ENCODE measurements at places on chromosomes 1 and 21.

DNA sequence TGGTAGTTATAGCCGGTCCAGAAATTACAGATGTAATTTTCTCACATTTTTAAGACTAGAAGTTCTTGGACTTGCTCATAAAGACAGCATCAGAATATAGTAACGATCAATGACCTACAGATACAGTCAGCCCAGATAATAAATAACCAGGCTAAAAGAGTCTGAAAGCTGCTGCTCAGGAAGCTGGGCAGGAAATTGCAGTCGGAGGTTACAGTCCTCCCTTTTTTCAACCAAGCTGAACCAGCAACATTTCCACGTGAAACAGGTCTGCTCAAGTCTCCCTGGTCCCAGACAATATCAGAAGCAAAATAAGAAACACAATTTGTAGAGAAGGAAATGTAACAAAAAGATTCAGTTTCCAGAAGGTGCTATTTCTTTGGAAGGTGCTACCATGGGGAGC lies 457.4 kb downstream of the SIPA1L2 start:
- no peak for DNase-seq

DNA sequence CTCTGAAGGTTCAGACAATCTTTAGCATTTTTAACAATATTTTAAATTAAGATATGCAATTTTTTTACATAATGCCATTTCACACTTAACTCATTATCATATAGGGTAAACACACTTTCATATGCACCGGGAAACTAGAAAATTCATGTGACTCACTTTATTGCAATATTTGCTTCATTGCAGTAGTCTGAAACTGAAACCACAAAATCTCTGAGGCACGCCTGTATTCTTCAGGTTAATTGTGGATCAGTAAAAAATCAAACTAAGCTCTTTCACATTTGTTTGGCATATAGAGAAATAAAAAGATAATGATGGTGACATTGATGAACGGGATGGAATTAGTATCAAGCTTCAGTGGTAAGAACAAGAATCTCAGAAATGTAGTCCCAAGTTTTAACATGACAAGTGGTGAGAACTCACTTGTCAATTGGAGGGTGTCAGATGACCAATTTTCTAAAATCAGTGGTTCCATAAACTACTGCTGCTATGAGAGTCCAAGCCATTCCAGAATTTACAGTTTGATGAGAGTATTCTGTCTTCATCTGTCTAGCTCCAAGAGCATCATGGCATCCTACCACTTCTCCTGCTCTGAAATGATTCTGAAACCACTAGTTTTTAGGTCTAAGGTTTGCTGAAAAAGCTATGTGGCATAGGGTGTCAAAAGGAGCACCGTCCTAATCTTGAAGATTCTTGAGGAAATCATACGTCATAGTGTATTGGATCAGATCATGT lies 281.0 kb downstream of the PTPRC start:
- no peak for DNase-seq

DNA sequence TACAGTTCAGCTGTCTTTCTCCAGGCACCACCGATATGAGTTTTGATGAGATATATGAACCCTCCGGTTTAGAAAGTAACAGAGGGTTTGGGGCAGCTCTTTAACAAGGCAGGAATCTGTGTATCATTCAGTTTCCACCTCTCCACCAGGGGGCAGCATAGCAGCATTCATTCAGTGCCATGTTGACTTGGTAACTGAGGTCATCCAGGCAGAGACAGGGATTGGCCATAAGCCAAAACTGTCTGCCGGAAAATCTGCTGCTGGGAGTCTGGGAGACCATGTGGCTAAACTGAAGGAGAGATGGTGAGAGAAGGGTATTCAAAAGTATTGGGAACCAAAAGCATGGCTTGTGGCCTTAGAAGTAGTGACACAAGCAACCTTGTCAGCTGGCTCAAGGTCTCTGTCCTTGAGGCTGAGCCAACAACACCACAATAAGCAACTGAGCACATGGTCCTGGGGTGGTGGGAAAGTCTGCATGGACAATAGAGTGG lies 98.5 kb downstream of the LMX1A start:
- peak; percentile 99 for DNase-seq

- no peak for DNase-seq
These were observed 119.1 kb downstream of the PTPRU start for GRCh38 chr1:29355375-29355774.

DNA sequence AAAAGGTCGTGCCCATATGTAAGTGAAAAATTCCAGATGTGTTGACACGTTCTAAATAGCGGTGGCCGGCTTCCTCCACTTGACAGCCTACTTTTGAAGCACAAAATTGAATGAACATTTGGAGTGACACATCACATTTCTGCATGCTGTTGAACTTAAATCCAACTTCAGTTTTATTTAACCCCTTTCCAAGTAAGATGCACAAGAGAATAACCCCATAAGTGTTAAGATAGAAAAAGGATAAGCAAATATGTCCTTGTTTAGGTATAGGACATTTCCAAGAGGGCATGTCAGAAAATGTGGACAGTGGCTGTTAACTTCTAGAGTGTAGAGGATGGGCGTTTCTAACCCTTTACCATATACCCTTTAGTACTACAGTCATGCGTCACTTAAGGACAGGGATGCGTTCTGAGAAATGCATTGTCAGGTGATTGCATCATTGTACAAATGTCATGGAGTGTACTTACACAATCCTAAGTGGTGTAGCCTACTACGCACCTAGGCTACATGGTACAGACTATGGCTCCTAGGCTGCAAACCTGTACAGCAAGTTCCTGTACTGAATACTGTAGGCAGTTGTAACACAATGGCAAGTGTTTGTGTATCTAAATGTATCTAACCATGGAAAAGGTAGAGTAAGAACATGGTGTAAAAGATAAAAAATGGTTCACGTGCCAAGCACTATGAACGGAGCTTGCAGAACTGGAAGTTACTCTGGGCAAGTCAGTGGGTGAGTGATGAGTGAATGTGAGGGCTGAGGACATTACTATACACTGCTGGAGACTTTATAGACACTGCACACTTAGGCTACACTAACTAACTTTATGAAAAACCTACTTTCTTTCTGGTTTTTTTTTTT lies 9.3 kb upstream of the FAM89A start:
- no peak for DNase-seq

GRCh38 chr1:171081314-171081753 lies 9.4 kb upstream of the FMO3 start:
- peak; percentile 55 for DNase-seq

GRCh38 chr1:150765296-150765976 lies at the start of gene CTSS:
CTSS (minus strand) TSS chr1:150765778; CDS start chr1:150764763, 1,015 bp downstream.
- no peak for DNase-seq

GRCh38 chr1:23720256-23720995 lies 22.8 kb upstream of the ELOA start:
- no peak for DNase-seq

DNA sequence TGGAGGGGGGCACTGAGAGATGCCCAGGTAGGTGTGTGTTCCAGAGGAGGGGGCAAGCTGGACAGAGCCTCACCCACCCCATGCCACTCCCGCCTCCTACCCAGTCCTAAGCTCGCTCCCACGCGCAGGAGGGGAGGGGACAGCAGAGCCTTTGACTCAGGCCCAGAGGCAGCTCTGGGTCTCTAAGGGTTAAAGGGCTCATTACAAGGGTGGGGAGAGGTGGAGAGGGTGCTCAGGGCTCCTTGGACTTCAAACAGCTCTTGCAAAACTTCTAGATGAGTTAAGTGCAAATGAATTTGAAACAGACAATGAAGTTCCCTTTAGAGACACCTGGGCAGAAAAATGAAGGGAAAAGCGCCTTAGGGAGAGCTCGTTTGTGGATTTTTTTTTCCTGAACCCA lies 104.2 kb upstream of the CASZ1 start:
- peak; percentile 77 for DNase-seq

DNA sequence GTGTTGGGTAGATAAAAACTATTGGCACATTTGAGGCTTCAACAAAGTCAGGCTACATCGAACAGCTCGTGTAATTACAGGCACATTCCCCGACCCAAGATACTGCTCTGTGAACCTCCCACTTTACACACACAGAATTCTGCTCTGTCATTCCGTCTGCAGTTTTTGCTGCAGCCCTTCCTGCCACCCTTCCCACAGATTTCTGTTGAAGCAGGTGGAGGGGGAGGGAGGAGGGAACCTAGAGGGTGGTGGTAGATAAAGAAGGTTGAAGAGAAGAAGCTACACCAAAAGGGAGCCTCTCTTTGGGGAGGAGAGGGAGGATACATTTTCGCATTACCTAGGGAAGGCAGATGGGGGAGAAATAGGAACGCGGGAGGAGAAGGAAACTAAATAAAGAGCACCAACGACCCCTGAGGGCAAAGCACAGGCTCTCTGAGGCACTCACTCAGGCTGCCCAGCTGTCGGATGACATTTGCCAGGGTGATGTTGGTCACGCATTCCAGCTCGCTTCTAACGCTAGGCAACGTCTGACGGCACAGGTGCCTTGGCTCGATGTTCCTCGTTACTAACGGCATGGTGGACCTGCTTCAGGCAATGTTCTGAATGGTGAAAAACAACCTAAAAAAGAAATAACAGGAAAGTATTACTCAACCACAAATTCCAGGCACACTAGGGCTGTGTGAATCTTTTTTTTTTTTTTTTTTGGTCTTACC lies 36.0 kb downstream of the GPR3 start:
- no peak for DNase-seq

- DNase-seq = no peak
These were observed 163.8 kb downstream of the COL24A1 start for GRCh38 chr1:85992791-85993190.

DNA sequence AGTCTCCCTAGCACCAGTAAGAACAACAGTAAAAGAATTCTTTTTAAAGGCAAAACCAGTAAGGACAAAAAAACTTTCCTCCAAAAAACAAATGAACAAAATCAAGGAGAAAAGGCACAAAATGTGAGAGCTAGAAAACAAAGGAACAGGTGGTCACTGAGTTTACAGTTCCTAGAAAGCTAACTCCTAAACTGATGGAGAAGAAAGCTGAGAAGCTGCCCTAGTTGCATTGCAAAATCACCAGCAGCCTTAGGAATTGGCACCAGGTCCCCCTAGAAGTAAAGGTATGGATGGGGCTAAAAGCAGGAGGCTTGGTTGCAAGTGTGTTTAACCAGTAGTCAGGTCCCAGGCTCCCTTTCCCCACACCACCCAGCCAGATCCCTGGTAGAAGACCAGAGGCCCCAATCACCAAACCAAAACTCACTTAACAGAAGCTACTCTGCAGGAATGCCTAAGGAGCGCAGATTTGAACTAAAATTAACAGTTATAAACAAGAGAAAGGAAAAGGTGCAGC lies 47.6 kb downstream of the RAB3GAP2 start:
- DNase-seq = no peak

DNA sequence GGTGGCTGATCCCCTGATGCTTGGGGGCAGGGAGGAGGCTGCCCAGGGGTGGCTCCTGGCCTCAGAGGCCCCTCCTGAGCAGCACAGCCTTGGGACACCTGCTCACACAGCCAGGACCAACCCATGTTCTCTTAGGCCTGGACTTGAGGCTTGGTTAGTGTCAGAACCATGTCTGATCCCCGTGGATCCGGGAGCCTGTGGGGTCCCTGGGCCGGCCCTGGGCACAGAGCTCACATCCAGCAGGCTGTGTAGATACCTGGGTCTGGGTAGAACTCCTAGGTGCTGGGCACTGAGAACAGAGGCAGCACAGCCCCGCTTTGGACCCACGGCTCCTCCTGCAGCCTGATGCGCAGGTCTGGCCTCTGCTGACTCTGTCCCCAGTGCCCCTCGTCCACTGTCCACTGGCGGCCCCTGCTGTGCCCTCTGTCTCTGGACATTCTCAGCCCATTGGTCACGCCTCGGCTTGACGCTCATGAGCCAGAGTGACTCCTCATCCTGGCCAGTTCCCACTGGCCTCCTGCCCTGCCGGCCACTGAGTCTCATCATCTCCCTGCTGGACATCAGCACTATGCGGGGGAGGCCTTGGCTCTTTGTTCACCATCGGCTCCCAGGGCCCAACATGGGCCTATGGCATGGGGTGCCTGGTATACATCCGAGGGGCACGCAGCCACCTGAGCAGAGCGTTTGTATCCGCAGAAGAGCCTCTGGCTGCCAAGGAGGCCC lies 70.2 kb downstream of the TRIM11 start:
- no peak for DNase-seq

- no peak for DNase-seq
These were observed 6.9 kb downstream of the DTL start for GRCh38 chr1:212042436-212042835.

GRCh38 chr1:202197653-202198365 lies 4.2 kb downstream of the LGR6 start:
- DNase-seq = no peak

- no peak for DNase-seq
These were observed 36.7 kb upstream of the KIRREL1 start for GRCh38 chr1:157956732-157957131.

DNA sequence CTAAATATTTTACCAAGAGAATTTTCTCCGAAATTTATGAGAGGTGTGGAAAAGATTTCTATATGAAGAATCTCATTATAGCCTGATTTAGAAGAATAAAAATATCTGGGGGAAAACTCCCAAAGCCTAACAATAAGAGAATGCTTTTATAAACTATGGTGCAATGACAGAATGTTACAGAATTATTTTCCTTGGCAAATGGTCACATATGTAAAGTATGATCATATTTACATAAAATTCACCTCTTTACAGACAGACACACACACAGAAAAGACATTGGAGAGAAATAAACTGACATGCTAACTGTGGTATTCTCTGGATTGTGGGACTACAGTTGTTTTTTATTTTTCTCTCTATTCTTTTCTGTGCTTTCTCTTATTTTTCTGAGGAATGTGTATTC lies 226.3 kb upstream of the USP24 start:
- DNase-seq = no peak

- no peak for DNase-seq
These were observed 19.0 kb downstream of the FAM163A start for GRCh38 chr1:179761846-179762640.

DNA sequence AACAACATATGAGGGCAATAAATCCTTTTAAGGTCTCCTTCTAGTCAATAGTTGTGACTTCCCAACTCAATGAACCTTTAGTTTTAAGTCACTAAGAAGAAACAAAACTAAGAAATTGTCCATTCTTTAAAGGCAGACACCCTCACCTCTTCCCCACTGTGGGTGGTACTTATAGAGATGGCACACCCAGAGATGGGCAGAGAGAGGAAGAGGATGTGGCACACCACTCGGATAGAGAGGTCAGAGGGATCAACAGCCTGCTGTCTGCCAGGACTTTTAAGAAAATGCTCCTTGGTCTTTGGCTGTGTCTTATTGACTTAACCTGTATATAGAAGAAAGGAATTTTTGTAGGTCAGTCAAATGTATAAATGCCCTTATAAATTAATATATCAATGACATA lies 45.1 kb downstream of the FASLG start:
- no peak for DNase-seq

- DNase-seq = peak; percentile 64
These were observed 33.4 kb upstream of the SMYD2 start for GRCh38 chr1:214247501-214248041.

GRCh38 chr1:178543290-178543607 lies 30.3 kb downstream of the TEX35 start:
- peak; percentile 87 for DNase-seq

DNA sequence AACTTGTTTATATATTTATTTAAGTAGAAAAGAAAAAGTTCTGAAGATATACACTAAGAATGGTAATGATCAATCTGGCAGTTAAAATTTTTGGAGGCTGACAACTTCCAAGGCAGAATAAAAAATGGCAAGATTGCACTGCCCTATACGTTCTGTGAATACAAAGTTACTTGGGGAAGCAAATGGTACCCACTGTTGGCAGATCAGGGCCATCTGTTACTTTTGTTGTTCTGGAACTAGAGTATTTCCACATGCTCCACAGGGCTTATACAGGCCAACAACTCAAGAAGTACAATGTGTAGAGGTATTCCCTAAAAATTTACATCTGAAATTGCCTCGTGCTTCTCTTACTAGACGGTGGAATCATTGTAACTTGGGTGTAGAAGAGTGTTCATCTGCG lies 53.2 kb downstream of the AHCTF1 start:
- peak; percentile 29 for DNase-seq

All from NCI-H82 (cell line).